ENCODE measurements at places on chromosomes 7 and 10. TPM values are rescaled to one million over a fixed set of nuclear protein-coding genes. Genes with fewer than 3 reads are reported as not detected.

DNA sequence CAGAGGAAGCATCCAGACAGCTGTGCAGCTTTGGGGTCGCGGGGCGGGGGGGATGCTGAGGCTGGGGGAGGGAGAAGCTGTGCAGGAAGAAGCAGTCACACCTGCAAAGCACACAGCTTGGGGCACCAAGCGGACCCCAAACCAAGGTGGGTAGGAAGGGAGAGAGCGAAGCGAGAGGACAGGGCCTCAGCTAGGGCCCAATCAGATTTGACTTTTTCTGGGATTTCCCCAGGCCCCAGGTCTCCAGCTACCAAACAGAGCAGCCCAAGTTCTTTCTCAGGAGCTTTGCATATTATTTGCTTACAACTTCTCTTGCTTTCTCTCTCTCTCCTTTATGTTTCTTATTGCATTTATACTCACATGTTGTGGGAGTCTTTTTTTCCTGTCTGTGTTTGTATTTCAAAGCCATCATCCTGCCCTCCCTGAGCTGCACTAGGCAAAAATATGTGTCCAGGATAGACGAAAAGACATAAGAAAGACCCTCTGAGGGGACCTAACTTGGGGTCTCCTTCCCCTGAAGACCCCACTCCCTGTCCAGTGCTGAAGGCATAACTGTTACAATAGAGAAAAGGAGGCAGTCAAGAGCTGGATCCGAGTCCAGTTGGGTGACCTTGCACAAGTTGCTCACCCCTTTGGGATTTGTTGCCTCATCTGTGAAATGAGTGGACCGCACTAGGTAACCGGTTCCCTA, 50.6 kb upstream of the SMNDC1 start:
- DNase-seq, result no peak

DNA sequence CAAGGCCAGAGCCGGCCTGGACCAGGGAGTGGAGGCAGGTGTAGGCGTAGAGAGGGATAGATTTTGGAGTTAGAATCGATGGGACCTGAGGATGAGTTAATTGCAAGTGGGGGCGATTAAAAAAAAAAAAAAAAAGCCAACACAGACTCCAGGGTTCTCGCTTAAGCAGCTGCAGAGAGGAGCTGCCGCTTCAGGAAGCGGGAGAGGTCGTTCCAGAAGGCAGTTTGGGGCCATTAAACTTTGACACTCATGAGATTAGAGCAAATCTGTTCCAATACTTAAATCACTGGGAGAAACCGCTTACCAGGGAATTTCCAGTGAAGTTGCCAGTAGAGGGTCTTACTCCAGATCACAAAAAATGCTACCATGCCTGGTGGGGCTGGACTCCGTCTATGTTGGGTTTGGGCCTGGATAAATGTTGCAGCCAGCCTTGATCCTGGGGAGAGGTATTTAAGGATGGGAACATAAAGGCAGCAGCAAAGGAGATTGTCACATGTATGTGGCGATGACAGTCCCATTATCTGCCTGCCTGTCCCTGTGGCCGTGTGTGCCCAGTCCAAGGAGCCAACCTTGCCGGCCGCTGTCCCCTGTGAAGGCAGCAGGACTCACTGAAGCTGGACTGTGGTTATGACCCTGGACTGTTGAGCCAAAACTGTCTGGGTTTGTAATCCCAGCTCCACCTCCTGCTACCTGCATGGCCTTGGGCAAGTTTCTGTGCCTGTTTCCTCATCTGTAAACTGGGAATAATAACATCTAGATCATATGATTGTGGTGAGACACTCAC, 23.9 kb upstream of the GRID1 start:
- DNase-seq, result no peak

Gene ATP6V0E2
- 25.5 TPM for total RNA-seq

Gene FFAR4
- not detected for total RNA-seq

Gene CCL24
- total RNA-seq, result not detected

GRCh38 chr10:69573056-69573806, at the start of gene NEUROG3:
Gene NEUROG3, minus strand, starts transcription at chr10:69573422. Its CDS starts 379 bp downstream, at chr10:69573043.
- no peak for DNase-seq

GRCh38 chr7:154910125-154910524, 92.8 kb downstream of the PAXIP1 start:
- no peak for DNase-seq

GRCh38 chr10:23742368-23742767, 303.5 kb downstream of the OTUD1 start:
- no peak for DNase-seq

Gene NEUROG3
- total RNA-seq, result not detected

Gene HIP1
- total RNA-seq, result 22.1 TPM

- DNase-seq, result no peak
These were observed 30.5 kb downstream of the NPS start for GRCh38 chr10:127579640-127580039.

- peak; percentile 51 for DNase-seq
These were observed 121.3 kb downstream of the AVL9 start for GRCh38 chr7:32616625-32617024.

DNA sequence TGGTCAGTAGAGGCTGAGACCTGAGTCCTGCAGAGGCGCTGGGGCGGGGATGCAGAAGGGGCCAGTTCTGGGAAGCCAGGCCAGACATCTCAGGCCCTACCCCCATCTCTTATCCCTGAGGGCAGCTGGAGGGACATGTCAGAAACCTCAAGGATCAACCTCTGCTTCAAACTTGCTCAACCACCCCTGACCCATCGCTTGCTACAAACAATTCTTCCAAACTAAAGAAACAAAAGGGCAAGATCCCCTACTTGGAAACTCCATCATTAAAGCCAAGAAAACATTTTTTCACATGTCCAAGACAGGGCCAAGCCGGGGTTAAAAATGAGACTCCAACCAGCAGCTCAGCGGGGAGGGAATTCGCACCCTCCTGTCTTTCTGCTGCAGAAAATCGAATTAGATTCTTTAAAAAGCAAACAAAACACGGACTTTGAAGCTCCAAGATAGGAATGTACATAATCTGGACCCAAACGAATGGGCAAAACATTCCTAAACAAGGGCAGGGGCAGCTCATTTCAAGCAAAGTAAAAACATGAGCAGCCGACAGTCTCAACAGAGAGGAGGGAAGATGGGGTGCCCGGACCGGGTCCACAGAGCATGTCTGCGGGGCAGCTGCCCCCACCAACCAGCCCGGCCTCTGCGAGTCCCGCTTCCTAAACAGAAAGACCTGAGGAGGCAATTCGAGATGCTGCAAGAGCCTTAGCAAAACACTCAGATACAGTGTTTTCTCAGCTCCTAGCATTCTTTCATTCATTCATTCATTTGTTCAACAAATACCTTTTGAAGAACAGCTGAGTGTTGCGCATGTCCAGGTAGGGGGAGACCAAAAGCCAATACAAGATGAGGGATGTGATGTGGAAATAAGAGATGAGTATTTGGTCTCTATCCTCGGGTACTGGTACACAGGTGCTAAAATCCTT, 44.8 kb downstream of the CHST15 start:
- no peak for DNase-seq

- no peak for DNase-seq
These were observed 281.7 kb downstream of the PHTF2 start for GRCh38 chr7:78080241-78080640.

Gene FZD1
- 3.7 TPM for total RNA-seq

DNA sequence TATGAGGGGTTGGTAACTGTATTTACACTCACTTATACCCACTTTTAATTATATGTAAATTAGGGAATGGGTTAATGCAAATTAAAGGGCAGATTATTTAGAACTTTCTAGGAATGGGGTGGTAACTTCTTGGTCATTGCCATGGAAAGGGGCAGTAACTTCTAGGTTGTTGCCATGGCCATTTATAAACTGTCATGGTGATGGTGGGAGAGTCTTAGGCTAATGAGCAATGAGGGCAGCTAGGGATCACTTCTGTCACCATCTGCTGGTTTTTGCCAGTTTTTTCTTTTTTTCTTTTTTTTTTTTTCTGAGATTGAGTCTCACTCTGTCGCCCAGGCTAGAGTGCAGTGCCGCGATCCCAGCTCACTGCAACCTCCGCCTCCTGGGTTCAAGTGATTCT, 33.1 kb downstream of the NAPEPLD start:
- no peak for DNase-seq

DNA sequence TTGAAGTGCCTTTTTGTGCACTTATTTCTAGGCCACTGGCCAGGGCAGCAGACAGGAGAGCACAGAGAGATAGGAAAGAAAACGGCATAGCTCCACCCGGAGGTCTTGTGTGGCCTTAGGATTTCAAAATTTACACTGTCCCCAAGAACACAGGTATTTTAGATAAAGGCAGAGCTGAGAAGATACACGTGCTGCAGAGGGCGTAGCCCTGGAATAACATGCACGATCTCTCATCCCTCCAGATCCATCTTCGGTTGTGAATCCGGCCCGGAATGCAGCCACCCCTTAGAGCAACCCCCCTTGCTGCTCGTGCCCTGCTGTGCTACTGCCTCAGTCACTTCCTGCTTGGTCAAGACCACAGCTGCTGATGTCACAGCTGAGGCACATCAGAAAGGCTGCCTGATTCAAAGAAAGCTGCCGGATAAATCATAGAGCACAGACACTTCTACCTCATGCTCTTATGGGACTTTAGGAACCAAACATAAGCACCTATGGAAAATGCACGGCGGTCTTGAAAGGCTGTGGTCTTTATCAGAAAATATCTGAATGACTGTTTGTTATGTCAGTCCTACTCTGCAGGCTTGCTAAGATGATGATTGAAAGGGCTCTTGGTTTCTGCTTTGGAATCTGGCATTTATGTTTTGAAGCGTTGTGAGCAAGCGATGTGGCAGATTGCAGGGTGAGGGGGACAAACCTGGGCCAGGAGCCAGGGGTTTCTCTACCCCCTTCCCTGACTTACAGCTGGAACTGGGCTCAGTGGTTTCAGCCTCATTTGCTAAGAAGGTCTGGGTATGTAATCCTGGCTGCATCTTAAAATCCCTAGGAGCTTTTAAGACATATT, 152.0 kb downstream of the SVIL start:
- DNase-seq, result no peak

DNA sequence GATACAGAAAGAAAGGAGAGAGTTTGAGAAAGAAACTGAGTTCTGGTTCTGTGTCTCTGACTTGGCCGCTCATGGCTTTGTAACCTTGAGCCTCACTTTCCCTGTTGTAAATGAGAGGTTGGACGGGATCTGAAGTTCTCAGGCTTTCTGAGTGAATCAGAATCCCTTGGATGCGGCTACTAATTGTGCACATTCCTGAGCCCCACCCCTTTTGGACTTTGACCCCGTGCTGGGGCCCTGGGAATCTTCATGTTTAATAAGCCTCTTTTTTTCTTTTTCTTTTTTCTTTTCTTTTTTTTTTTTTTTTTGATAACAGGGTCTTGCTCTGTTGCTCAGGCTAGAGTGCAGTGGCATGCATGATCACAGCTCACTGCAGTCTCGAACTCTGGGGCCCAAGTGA, 26.9 kb downstream of the SLC25A28 start:
- no peak for DNase-seq

- no peak for DNase-seq
These were observed 271.3 kb upstream of the CACNA2D1 start for GRCh38 chr7:82714883-82715282.

- no peak for DNase-seq
These were observed 18.9 kb downstream of the IFT22 start for GRCh38 chr7:101302641-101303101.

All from HCT116 (cell line).